ENCODE measurements at places on chromosomes 3 and 15. TPM values are rescaled to one million over a fixed set of nuclear protein-coding genes. Genes with fewer than 3 reads are reported as not detected.

The WDR82 gene
- total RNA-seq = 68.1 TPM

DNA sequence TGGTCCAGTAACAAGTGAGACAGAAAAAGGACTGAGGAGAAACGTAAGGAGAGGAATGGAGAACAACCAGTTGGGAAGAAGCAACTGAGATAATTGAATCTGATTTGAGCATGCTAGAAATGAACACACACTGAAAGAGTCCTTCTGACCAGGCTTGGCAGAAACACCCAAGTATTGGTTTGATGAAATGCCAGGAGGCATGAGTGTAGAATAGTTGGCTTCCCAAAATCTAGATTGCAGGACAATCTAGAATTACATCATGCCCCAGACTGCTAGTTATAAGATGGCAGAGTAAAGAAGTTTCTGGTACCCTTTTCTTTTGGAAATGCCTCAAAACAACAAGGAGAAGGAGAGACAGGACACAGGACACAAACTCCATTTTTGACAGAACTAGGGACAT lies 189.7 kb upstream of the STT3B start:
- H3K27ac ChIP-seq = no peak overlapping the region
- DNase-seq = no peak
- no peaks in the 10 kb centered on the region for H3K4me1 ChIP-seq
- no peaks in the 10 kb centered on the region for H3K36me3 ChIP-seq
- H3K27me3 ChIP-seq = peaks cover 9% of the 10 kb centered on the region

DNA sequence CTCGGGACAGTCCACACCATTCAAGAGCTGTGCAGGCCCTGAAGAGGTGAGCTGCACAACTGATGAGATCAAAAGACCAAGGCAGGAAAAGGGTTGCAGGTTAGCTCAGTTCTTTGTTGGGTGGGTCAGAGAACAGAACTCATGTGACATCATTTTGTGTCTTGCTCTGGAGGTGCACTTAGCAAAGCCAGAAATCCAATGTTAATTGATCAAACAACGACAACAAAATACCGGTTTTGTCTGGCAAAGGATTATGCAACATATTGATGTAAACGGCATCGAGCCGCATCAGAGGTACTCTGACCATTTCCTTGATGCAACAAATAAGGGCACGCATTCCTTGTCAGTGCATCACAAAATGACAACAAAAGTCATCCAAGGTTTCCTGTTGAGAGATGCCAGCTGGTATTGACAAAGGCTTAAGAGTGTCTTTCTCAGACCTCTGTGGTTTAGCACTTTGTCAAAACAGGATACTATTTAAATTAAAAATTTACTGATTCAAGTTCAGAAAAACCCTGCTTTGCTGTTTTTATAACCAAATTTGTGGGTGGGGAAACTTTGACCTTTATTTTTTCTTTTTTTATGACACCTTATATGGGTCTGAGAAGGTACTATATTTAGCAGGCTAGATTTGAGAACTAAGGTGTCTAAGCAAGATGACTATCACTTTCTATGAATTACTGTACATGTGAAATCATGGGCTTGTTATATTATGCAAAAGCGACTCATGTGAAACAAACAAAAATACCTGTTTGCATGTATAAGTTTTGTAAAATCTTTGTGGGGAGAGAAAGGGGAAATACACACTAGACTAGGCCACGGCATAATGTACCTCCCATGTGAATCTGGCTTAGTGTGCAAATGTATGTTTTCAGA lies 496.1 kb downstream of the FOXP1 start:
- H3K27ac ChIP-seq = peak overlapping the region; percentile 39
- no peak overlapping the region for H3K4me3 ChIP-seq
- DNase-seq = peak; percentile 51
- no peaks in the 10 kb centered on the region for H3K27me3 ChIP-seq
- peaks cover 3% of the 10 kb centered on the region for H3K36me3 ChIP-seq

DNA sequence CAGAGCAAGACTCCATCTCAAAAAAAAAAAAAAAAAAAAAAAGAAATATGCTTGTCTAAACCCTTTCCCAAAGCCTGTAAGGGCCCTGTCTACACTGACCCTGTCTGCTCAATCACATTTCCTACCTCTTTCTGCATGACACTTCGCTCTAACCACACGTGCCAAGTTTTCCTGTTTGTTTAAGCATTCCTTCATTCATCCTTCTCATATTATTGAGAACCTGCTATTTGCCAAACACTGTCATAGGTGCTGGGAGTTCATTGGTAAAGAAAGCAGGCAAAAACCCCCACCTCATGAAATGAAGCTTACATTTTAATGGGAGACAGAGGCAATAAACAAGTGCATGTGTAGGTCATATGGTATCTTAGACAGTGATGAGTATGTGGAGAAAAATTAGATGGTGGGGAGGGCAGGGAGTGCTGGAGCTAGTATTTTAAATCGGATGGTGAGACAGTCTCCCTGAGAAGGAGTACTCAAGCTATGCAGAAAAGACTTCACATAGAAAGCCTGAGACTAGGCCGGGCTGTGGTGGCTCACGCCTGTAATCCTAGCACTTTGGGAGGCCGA lies 48.0 kb downstream of the B3GNT5 start:
- H3K36me3 ChIP-seq = no peaks in the 10 kb centered on the region
- H3K27ac ChIP-seq = no peak overlapping the region
- no peak overlapping the region for H3K4me3 ChIP-seq
- peaks cover 15% of the 10 kb centered on the region for H3K4me1 ChIP-seq
- H3K27me3 ChIP-seq = peaks cover 7% of the 10 kb centered on the region
- peak; percentile 70 for DNase-seq

The COL6A5 gene
- not detected for total RNA-seq

DNA sequence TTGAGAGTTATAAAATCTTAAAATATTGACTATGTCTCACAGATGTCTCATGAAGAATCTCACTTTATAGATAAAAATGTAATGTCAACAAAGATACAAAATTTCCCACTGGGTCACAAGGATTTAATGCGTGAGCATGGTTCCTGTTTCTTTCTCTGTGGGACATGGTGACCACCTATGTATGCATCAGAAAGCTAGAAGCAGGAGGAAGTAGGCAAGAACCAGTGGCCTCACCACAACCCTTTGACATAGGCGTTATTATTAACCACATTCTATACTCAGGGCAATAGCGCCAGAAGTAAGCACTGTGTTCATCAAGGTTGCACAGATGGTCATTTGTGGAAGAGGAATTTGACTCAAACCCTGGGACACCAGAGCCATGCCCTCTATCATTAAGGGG lies 11.7 kb upstream of the ADAMTS17 start:
- H3K27me3 ChIP-seq = no peaks in the 10 kb centered on the region
- H3K4me1 ChIP-seq = no peaks in the 10 kb centered on the region
- H3K36me3 ChIP-seq = no peaks in the 10 kb centered on the region
- no peak overlapping the region for H3K4me3 ChIP-seq
- DNase-seq = no peak
- no peak overlapping the region for H3K27ac ChIP-seq

DNA sequence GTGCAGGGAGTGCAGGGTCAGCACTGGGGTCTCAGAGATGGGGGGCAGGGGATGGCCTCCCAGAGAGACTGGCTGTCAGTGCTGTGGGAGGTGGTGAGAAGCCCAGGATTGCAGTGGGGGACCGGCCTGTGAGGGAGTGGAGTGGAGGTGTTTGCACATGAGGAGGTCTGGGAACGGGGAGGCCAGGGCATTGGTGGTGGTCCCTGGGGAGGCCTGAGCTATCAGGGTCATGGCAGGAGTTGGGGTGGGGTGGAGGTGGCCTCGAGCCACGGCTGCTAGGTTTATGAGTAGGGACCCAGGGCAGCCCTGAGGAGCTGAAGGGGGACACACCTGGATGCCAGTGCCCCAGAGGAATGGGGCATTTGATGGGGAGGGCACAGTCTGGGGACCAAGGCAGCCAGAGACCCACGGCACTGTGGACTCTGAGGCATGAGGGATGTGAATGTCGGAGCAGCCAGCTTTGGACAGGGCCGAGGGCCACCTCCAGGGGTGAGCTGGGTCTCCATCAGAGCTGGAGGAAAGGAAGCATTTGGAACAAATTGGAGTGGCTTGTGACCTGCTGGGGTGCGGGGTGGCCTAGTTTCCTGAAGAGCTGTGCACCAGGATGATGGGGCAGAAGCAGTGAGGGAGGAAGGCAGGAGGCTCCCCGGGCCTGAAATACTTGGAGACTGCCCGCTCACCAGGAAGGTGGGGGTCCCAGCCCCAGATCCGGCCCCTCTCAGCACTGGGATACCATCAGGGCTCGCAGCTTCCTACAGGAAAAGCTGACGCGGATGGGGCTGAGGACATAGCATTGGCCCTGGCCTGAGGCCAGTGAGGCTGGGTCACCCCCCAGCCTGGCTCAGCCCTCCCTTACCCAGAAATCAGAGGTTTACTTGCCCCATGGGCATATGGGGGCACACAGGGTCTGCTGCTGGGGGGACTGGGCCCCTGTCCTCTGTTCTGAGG lies 9.5 kb upstream of the CSPG4 start:
- H3K4me1 ChIP-seq = peaks cover 21% of the 10 kb centered on the region
- H3K27me3 ChIP-seq = no peaks in the 10 kb centered on the region
- H3K27ac ChIP-seq = no peak overlapping the region
- H3K4me3 ChIP-seq = no peak overlapping the region
- DNase-seq = no peak

The TEX55 gene
- total RNA-seq = not detected

Data from IMR-90 (cell line).